ENCODE measurements at places on chromosomes 12 and 14. TPM values are rescaled to one million over a fixed set of nuclear protein-coding genes. Genes with fewer than 3 reads are reported as not detected.

The AHNAK2 gene
- not detected for total RNA-seq

The NXPH4 gene
- 0.29 TPM for total RNA-seq

The APOLD1 gene
- total RNA-seq = 15.5 TPM

The RNF212B gene
- not detected for total RNA-seq

The MYRFL gene
- total RNA-seq = not detected

The GLIPR1L1 gene
- not detected for total RNA-seq
